ENCODE measurements at places on chromosomes 2 and 18.

DNA sequence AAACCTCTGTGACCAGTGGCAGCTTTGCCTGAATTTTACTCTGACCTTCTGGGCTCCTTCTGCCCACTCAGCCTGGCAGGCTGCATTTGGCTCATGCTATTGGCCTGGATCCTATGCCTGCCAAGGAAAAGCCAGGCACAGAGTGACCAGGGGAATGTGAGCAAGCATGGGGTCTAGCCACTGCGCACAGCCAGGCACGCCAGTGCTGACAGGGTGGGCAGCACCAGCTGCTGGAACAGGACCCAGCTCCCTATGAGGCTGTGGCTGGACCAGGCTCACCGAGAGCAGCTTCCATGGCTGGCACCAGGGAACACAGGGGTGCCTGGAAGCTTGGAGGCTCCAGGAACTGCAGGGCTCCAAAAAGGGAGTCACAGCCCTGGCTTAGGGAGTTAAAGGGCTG, 311.5 kb upstream of the SYT4 start:
- DNase-seq: no peak

DNA sequence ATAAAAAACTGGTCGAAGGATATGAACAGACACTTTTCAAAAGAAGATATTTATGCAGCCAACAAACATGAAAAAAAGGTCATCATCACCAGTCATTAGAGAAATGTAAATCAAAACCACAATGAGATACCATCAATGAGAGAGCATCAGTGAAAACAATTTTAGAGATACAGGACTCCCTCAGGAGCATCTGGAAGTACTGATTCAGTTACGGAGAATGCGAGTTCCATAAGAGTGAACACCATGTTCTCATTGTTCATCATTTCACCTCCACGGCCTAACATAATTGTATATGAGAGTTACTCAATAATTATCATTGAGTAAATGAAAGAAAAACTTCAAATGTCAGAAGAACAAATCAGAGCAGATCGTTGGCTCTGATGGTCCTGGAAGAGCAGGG, 140.9 kb upstream of the TANK start:
- DNase-seq: no peak

DNA sequence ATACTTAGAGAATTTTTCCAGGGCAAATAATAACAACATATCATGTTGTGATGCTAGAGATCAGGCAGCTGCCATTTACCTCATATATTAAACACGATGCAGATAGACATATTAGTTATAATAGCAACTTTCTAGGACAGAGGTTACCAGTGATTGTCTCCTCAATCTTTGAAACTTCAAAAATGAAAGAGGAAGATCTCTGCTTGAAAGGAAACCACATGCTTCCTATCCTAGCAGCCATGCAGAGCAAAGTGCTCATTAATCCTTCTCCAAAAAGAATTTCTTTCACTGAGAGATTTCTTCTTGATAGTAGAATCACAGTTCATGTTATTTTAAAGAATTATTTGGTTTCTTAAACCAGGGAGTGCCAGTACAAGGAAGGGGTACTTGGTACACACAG, 317.2 kb downstream of the CPS1 start:
- DNase-seq: no peak

GRCh38 chr2:239109041-239109927, 261.4 kb downstream of the TWIST2 start:
- no peak for DNase-seq

- no peak for DNase-seq
Measured at GRCh38 chr2:38438883-38439612, 62.0 kb upstream of the ATL2 start.

GRCh38 chr2:17772532-17772931, 18.6 kb downstream of the GEN1 start:
- no peak for DNase-seq

All from stimulated activated CD8-positive, alpha-beta memory T cell treated with anti-CD3 and anti-CD28 coated beads, Interleukin-4, amount 100 ng/mL, for 1 hour (primary cell).